ENCODE measurements at places on chromosomes 12 and 14.

- DNase-seq = no peak
Observed at GRCh38 chr12:95963096-95963495, 20.0 kb downstream of the AMDHD1 start.

- DNase-seq = no peak
Observed at GRCh38 chr12:6031001-6031400, 85.9 kb upstream of the ANO2 start.

- DNase-seq = no peak
Observed at GRCh38 chr12:57726151-57726883, 12.2 kb downstream of the AGAP2 start.

DNA sequence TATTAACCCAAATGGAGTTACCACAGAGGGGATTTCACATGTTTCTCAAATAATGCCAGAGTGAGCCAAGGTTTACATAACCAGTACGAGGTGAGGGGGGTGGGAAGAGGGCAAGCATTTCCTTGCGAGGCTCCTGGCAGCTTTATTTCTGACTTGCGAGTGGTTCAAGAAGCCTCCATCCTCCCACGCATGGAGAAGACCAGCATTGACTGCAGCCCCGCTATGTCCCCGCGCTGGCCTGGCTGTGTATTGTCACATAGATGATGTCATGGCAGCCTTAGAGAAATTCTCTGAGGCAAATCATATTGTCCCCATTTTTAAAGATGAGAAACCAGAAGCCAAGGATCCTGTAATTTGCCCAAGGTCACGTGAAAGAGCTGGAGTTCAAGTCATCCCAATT is 188.2 kb downstream of the CACNA1C start:
- DNase-seq = no peak

DNA sequence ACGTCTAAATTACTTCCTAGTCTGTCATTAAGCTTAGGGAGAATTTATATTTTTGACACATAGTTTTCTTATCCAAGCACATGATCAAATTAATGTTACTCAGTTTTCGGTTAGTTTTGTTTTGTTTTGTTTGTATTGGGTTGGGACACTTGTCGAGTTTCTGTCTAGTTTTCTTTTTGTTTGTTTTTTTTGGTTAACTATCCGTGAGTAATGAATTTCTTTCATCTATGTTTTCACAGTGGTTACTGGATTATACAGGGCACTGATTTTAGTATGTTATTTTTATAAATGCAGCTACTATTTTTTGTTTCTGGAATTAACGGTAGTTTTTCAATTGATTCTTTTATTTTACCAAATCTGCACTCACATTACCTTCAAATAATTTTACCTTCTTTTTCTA is 2.7 kb downstream of the KLRF1 start:
- DNase-seq = no peak

DNA sequence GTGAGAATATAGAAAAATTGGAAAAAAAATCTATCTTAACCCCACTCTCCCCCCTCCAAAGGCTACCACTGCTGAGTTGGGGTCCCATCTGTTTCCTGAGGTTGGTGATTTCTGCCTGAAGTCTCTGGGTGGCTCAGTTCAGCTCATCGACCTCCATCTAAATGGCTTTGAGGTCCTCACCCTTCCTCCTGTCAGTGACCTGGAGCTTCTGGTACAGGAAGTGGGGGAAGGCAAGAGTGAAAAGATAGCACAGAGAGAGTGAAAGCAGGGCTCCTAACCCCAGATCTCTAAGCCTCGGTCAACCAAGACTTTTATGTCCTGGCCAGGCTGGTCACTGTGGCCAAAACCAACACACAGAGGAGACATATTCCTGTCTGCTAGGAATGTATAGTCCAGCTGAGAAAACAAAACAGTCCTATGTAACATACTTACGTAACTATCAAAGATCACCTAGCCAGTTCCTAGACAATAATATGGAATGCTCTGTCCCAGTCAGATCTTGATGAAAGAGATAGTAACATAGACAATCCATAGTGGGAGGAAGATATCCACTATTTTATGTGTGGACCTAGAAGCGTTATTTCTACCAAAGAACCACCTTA is 12.3 kb upstream of the KRT73 start:
- DNase-seq = no peak

- no peak for DNase-seq
Observed at GRCh38 chr12:6443361-6443983, 1.3 kb upstream of the CD27 start.

- no peak for DNase-seq
Observed at GRCh38 chr12:96493106-96493505, 3.7 kb downstream of the CFAP54 start.

DNA sequence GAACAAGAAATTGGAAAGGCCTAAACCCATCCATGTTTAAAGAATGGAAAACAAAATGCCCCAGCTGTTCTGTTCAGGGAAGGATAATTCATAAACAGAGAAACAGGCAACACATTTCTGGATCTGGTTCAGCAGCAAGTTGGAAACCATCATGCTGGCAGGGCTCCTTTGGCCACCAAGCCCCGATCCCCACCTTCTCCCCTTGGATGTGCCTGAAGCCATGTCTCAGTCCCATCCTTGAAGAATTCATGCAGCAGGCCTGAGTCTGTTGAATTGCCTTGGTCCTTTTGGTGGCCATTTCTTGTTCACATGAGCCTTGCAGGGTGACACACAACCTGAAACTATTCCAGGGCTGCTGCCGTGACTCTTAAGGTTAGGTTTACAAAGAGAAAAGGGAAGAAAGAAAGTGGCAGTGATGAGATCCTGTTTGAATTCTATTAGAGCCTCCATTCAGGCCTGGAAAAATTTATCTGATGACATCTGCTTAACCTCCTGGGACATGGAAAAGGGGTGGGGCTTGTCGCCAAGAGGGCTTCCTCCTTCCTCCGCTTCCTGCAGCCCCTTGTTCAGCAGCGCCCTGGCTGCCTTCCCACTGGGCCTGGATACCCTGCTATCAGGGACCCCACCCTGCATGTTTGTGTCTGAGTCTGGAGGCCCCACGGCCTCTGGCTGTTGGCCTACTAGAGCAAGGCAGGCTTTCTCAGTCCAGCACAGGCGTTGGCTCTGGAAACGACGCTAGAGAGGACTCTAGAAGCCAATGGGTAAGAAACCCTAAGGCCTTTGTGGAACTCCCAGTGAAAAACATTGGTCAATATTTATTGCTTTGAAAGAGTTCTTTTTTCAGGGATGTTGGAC is 341.9 kb downstream of the C12orf75 start:
- DNase-seq = no peak

- DNase-seq = no peak
Observed at GRCh38 chr14:65010211-65010931, 23.7 kb downstream of the FNTB start.

Data from stimulated activated CD8-positive, alpha-beta memory T cell treated with anti-CD3 and anti-CD28 coated beads, Interleukin-7, amount 100 ng/mL, for 1 hour (primary cell).